ENCODE measurements at places on chromosomes 16 and 17.
A peak's percentile ranks its signal among the peaks of the same experiment; 100 is the strongest.

DNA sequence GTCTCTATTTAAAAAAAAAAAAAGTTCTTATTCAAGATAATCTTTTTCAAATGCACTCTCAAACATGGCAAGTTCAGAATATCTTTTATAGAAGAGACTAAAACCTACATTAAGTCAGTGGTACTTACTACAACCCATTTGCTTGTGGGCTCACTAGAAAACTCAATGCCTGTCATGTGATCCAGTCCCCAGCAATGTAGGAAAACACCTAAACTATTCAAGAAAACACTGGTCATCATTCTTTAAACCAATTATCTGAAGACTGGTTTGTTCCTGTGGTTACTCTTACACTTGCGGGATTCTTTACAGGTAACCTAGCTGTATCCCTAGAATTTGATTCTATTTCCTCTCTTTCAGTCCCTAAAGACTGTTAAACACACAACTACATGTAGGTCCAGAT is 19.6 kb downstream of the MED13 start:
- DNase-seq, result no peak

GRCh38 chr17:16940116-16940881 is 31.6 kb downstream of the TNFRSF13B start:
- DNase-seq, result no peak

DNA sequence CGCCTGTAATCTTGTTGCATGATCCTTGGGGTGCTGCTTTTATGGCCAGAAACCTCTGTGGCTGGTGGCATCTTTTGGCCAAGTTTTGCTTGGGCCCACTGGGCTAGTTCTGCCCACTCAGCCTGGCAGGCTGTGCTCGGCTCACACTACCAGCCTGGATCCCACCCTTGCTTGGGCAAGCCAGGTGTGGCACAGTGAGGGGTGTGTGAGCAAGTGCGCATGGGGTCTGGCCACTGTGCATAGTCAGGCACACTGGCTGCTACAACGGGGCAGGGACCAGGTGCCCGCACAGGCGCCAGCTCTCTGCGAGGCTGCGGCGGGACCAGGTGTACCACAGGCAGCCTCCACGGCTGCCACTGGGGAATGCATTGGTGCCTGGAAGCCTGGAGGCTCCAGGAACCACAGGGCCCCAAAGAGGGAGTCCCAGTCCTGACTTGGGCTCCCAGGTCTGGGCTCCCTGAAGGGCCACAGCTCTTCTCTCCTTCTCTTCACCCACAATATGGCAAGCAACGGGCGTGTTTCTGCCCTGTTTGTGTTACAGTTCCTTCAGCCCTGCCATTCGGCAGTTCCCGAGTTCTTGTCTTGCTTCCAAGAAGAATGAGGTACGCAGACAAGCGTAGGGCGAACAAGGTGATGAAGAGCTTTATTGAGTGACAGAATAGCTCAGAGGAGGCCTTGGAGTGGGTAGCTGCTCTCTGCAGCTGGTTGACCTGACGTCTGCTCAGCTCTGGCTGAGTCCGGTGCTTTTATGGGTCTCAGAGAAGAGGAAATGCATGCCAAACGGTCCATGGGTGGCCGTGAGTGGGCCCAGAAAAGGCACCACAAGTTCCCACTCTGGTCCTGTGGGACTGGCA is 26.7 kb upstream of the PRM1 start:
- no peak for DNase-seq

DNA sequence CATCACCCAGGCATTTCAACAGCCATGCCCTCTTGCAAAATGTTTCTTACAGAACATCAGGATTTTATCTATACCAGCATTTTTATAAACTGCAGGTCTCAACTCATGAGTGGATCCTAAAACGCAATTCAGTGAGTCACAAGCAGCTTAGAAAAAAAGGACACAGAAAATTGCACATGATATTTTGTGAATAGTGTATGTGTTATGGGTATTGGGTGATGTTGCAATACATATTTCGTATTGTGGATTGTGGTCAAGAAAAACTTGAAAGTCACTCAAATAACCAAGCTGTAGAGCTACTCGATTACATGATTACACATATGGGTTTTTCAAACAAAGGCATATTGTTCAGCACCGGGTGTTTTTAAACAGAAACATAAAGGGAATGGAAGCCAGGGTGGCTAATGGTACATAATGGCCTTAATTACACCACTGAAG is 1.4 kb downstream of the WIPI1 start:
- no peak for DNase-seq

GRCh38 chr16:86806838-86807351 is 228.5 kb downstream of the FOXL1 start:
- no peak for DNase-seq

- DNase-seq, result peak; percentile 71
These were observed 12.5 kb downstream of the SLC16A3 start for GRCh38 chr17:82241183-82241925.

DNA sequence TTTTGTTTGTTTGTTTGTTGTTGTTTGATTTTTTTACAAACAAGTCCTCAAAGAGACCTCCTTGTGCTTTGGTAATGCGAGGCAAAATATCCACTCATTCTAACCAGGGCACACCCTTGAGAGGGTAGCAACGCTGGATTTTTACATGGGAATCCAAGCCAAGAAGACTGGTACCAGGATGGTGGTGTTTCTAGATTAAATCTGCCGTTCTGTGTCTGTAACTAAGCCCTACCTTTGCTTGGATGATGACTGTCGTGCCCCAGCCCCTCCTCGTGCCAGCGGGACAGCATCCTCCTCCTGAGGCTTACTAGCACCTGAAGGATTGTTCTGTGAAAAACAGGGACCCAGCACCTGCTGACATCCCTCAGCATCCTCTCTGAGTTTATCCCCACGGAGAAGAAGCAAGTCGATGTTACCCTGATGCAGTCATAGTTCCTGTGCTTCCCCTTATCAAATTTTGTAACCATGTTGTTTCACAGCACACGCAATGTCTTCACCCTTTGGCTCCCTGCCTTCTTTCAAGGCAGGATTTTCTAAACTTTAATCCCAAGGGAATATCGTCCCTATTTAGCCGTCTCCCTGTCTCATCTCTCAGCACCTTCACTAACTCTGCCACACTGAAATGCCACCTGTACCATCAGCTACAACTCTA is 5.1 kb upstream of the HSBP1 start:
- DNase-seq, result no peak

DNA sequence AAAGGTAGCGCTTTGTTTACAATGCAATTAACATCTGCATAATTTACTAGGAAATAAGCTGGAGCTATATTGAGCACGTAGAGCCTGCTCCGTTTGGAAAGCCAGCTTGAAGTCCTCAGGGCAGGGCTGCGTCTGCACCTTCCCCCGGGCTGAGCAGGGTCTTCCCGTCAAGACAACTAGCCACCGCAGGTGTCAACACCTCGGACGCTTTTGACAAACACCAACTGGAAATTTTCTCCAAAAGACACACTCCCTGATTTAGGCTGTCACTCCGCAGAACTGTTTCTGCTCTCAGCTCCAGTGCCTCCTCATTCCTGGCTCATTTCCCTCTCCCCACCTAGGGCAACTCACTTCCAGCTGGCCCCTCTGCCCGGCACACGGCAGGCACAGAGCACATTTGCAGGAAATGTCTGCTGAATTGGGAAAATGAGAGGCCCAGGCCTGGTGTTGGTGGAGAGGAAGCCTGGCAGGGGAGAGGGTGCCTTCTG is 170.3 kb downstream of the MAF start:
- DNase-seq, result no peak

DNA sequence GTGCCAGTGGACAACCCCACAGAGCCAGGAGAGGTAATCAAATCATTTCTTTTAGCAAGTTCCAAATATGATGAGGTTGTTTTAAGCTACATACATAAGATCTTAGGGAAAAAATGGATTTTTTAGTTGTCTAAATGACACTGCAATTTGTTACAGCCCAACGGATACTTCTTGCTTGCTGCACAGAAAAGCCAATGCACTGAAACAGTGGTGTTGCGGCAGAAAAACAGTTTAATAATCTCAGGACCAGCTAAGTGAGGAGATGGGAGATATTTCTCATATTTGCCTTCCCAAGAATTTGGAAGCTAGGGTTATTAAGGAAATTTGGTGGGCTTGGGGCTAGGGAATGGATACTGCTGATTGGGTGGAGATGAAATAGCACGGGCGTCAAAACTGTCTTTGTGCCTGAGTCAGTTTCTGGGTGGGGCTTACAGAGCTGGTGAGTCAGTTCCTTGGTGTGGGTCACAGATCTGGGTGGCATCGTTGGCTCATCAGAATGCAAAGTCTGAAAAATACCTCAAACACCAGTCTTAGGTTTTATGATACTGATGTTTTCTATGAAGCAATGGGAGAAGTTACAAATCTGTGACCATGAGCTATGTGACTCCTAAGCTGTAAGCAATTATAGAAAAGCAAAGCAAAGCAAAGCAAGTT is 255.4 kb downstream of the IRX3 start:
- DNase-seq, result no peak

DNA sequence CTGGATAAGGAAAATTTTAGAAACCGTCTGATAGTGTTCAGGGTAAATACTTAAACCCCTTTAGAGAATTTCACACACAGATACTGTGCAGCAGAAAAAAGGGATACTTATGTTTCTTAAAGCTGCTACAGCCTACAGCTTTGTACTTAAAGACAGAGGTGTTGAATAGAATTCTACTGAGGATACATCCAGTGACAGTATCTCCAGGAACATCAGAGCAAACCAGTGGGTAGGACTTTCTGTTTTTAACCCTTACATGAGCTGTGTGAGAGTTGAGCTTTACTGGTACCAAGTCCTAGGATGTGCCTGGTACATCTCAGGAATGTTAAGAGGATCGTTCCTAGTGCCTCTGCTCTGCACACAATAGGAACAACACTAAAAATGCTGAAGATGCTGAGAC is 191.5 kb downstream of the FTO start:
- DNase-seq, result no peak

GRCh38 chr16:78773291-78773702 is 673.8 kb downstream of the WWOX start:
- no peak for DNase-seq

DNA sequence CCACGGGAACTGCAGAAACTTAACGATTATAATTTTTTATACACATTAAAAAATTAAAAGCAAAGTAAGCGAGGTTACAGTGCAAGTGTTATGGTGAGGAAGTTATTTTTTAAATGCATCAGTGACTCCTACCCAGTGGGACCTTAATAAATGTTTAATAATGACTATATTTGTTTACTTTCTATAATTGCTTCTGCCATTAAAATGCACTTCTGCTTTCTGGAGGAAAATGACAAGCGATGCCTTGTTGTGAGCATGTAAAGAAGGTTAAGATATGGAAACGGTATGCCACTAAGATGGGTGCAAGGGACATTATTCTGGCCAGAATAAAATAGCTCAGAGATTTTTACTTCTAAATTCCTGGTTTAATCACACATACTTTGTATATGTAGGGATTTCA is 252.1 kb downstream of the CDH11 start:
- DNase-seq, result no peak

- no peak for DNase-seq
These were observed 25.0 kb upstream of the KCNJ16 start for GRCh38 chr17:70049801-70050591.

DNA sequence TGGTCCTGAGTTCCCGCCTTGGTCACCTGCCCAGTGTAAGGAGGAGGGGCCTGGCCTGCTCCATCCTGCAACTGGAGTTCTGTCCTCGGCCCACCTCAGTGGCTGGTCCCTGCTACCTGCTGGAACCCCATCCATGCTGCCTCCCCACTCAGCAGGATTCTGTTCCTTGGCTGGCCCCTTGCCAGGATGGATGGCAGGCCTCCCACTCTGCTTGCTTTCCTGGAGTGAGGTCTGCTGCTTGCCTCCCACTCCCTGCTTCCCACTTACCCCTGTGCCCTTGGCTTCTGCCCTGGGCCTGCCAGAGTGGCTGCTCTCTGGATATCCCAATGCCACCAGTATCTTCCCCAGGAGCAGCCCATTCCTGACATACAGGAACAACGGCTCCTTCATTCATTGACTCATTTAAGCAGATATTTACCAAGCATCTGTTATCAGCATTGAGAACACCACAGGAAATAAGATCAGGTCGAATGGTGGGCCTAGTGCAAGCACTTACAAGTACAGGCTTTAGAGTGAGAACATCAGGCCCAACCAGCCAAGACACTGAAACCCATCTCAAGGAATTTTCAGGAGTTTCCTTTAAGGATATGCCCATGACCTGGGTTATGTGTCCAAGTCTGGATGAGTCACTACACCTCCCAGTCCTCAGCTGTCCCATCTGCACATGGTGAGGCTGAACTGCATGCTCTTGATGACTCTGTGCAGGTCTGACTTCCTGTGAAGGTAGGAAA is 17.0 kb upstream of the RPRML start:
- DNase-seq, result no peak

- peak; percentile 83 for DNase-seq
These were observed 105.2 kb downstream of the RPTOR start for GRCh38 chr17:80649672-80650330.

- peak; percentile 95 for DNase-seq
These were observed at the start of gene ATF7IP2 for GRCh38 chr16:10385725-10386516. TSS of gene ATF7IP2 (plus strand) at chr16:10386061. CDS start at chr16:10430621, 44,560 bp downstream.

DNA sequence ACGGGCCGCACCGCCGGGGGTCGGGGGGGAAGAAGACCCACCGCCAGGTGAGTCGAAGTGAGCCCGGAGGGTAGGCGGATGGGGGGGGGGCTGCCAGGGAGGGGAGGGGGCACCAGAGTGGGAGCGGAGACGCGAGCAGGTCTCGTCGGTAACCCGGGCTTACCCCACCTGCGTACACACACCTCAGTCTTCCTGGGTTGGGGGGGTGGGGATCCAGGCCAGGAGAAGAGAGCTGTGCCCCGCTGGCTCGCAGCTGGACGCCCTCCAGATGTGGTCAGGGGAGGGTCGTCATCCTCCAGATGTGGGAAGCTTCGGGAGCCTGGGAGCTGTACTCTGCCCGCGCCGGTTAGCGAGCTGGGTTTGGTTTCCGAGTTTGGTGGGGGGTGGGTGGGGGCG is 1.2 kb downstream of the CACNA1G start:
- DNase-seq, result no peak

DNA sequence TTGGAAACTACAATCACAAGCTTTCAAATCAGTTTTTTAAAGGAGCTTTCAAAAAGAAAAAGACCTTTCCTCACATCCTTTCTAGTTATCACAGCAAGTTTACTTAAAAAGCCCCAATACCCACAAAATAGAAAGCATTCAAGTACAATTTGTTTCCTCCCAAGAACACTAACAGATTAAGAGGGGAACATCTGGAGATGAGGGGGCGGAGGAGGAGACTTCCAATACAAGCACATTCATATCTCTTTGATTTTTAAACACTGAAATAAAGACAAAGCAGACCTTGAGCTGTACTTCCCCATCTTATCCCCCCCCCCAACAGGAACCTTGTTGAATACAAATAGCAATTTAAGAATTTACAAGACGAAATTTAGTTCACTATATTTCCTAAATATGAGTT is 2.0 kb downstream of the YWHAE start:
- no peak for DNase-seq

- DNase-seq, result peak; percentile 40
These were observed 3.9 kb downstream of the HOXB1 start for GRCh38 chr17:48526608-48527546.

GRCh38 chr16:4345836-4346781 is 5.0 kb downstream of the PAM16 start:
- no peak for DNase-seq

Measured in stimulated activated naive CD8-positive, alpha-beta T cell treated with anti-CD3 and anti-CD28 coated beads, Interleukin-15, Interleukin-2, amounts not matched to agents 100 U/mL and 50 U/mL, for 24 hours (primary cell).